Brain pericyte (primary cell): ENCODE measurements at places on chromosomes 1 and 21.

DNA sequence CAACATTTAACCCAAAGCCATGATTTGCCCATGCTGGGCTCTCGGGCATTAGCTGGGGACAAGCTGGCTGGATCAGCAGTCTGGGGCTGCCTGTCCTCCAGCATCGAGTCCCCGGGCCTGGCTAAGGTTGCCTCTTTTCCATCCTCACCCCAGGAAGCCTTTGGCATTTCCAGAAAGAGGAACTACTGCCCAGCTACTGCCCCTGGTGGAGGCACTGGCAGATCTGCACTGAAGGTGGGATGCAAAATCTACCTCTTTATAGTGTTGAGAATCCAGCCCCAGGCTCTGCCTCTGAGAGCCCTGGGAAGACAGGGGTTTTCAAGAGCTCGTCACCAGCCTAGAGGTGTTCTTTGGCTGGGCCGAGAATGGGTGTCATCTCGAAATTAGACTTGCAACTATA is 635.9 kb downstream of the MATN1 start:
- no peak for DNase-seq

DNA sequence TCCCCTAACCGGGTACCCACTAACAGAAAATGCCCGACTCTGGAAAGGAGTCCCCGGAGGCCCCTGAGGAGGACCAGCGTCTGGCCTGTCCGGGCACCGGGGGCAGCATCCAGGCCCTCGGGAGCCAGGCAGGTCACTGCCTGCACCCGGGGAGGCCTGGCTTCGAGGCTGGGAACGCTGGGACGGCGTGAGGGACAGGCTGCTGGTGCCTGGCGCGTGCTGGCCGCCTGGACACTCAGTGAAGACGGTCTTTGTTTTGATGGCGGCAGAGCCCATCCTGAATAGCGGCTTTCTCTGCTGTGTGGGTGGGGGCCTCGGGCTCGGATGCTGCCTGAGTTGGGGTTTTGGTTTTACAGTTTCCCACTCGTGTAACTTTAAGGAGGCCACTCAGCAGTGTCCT is 37.6 kb downstream of the PRKCZ start:
- no peak for DNase-seq

GRCh38 chr1:197510691-197511378 is 242.8 kb downstream of the CRB1 start:
- no peak for DNase-seq

DNA sequence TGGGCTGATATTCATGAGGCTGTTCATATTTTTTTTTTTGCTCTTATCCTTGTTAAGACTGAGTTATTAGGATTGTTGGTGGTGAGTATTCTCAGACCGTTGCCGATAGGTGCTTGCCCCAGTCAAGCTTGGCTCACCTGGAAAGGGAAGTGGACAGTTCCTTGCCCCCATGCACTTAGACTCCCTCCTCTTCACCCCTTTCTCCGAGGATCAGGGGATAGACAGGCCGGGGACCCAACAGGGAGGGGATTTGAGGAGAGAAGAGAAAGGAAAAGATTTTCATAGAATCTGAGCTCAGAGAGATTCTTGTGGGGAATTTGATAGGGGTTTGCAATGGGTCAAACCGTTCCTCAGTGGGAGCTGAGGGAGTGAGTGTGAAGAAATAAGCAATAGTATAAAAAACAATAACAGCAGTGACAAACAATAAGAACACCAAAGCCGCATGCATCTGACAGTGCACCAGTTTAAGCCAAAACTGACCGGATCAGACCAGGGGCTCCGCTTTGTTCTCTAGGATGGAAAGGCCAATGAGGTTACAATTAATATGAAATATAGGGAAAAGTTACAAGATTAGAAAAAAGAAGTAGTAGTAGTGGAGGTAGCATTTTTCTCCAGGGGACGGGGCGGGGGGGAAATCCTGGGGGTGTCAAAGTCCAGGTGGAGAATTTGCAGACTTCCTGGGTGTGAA is 8.9 kb downstream of the PAX7 start:
- no peak for DNase-seq
